Spleen (tissue), 13 donors: ENCODE measurements at places on chromosomes 5 and 9. TPM values are rescaled to one million over a fixed set of nuclear protein-coding genes. Genes with fewer than 3 reads are reported as not detected.
A peak's percentile ranks its signal among the peaks of the same experiment; 100 is the strongest.

DNA sequence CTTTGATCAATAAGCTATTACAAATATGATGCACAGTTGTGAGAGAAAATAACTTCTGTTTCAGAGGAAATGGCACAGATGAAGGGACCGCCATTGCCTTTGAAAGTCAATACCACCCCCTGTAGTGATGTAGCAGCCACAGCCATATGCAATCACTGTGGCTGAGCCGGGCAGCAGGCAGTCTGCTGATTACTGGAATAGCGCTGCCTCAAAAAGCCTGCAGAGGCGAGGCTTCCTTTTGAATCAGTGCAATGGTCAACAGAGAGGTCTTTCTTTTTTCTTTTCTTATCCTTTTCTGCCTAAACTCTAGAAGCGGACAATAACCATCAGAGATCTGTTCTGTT is 265.1 kb upstream of the TAS2R1 start:
- H3K4me1 ChIP-seq: no peaks in the 10 kb centered on the region
- H3K27ac ChIP-seq: no peak overlapping the region
- no peak for DNase-seq

The ZNF483 gene
- total RNA-seq: 13.3 TPM

DNA sequence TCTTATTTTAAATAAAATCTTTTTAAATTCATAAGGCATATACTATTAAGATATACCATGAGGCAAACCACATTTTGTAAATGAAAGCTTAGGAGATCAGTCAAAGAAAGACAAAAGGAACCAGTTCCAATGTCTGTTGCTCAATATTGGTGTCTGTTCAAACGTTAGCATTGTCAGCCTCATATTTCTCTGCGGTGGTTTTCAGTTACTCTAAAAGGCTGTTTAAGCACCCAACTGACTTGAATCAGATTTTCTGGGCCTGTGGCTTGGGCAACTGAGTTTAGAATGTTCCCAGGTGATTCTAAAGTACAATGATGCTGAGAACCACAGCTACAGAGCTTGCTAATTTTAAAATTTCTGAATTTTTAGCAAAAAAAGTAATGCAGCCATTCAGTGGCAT is 166.3 kb upstream of the KIF2A start:
- no peaks in the 10 kb centered on the region for H3K4me1 ChIP-seq
- H3K27me3 ChIP-seq: peaks cover 3% of the 10 kb centered on the region
- no peak overlapping the region for H3K4me3 ChIP-seq
- H3K27ac ChIP-seq: no peak overlapping the region

DNA sequence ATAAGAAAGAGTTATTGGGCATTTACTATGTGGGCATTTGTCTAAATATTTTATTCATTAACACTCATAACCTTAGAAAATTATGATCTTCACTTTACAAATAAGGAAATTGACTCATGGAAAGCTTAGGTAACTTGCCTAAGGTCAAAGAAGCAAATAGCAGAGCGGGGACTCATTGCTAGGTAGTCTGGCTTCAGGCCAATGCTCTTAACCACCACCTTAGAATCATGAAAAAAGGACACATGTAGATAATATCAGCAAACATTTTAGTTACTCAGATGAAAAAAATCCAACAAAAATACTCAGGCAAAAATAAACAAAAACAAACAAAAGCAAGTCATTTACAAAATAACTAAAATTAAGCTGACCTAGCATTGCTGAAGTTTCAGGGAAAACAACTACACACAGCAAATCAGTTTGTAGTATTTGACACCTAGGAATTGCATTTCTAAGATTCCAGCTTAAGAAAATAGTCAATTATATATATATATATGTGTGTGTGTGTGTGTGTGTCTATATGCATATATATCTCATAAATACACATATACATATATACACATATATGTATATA is 166.0 kb downstream of the HMHB1 start:
- H3K27me3 ChIP-seq: no peaks in the 10 kb centered on the region
- H3K27ac ChIP-seq: no peak overlapping the region
- no peaks in the 10 kb centered on the region for H3K4me1 ChIP-seq
- H3K36me3 ChIP-seq: no peaks in the 10 kb centered on the region
- no peak for DNase-seq

The MZB1 gene
- 273 TPM for total RNA-seq

The CDC20B gene
- total RNA-seq: not detected

- no peaks in the 10 kb centered on the region for H3K4me1 ChIP-seq
- no peak overlapping the region for H3K27ac ChIP-seq
- no peak for DNase-seq
- H3K27me3 ChIP-seq: no peaks in the 10 kb centered on the region
- H3K36me3 ChIP-seq: no peaks in the 10 kb centered on the region
- no peak overlapping the region for H3K4me3 ChIP-seq
Observed at GRCh38 chr5:115343855-115344254, 47.4 kb upstream of the CCDC112 start.

- H3K4me1 ChIP-seq: peaks cover 16% of the 10 kb centered on the region
- H3K4me3 ChIP-seq: no peak overlapping the region
- no peaks in the 10 kb centered on the region for H3K27me3 ChIP-seq
- DNase-seq: no peak
- H3K36me3 ChIP-seq: no peaks in the 10 kb centered on the region
Observed at GRCh38 chr5:125411744-125412560, 665.5 kb upstream of the ZNF608 start.

- H3K36me3 ChIP-seq: peaks cover 9% of the 10 kb centered on the region
- peak overlapping the region; percentile 70 for H3K27ac ChIP-seq
- no peaks in the 10 kb centered on the region for H3K27me3 ChIP-seq
- H3K4me1 ChIP-seq: peaks cover 43% of the 10 kb centered on the region
- no peak for DNase-seq
- no peak overlapping the region for H3K4me3 ChIP-seq
Observed at GRCh38 chr9:3478549-3478953, 47.2 kb downstream of the RFX3 start.

The SPATA31A3 gene
- not detected for total RNA-seq

DNA sequence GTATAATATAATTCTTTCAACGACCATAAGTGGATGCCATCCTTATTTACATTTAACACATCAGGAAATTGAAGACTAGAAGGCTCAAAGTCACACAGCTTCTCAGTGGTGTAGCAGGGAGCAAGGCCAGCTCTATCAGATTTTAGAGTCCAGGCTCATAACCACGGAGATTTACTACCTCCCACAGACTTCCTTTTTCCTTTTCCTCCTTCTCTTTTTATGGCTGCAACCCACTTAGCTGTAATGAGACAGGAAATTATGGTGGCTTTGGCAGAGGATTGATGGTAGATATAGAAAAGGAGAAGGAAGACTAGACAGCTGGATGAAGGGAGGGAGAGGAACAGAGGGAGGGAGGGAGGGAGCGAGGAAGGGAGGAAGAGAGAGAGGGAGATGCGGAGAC is 47.4 kb downstream of the SPEF2 start:
- H3K4me3 ChIP-seq: no peak overlapping the region
- no peaks in the 10 kb centered on the region for H3K36me3 ChIP-seq
- H3K4me1 ChIP-seq: no peaks in the 10 kb centered on the region
- DNase-seq: no peak
- H3K27ac ChIP-seq: no peak overlapping the region
- no peaks in the 10 kb centered on the region for H3K27me3 ChIP-seq

GRCh38 chr5:32443145-32443540 is 1.4 kb downstream of the ZFR start:
- peak overlapping the region; percentile 79 for H3K4me3 ChIP-seq
- no peaks in the 10 kb centered on the region for H3K27me3 ChIP-seq
- no peak for DNase-seq
- no peaks in the 10 kb centered on the region for H3K36me3 ChIP-seq

The SCAMP1 gene
- 23.6 TPM for total RNA-seq

GRCh38 chr9:105673850-105674387 is 11.7 kb downstream of the TAL2 start:
- H3K36me3 ChIP-seq: no peaks in the 10 kb centered on the region
- DNase-seq: no peak
- no peaks in the 10 kb centered on the region for H3K27me3 ChIP-seq
- no peak overlapping the region for H3K4me3 ChIP-seq
- H3K4me1 ChIP-seq: no peaks in the 10 kb centered on the region

The KLHL3 gene
- total RNA-seq: 11.8 TPM

The ADAMTS19 gene
- not detected for total RNA-seq

- no peaks in the 10 kb centered on the region for H3K36me3 ChIP-seq
- no peaks in the 10 kb centered on the region for H3K27me3 ChIP-seq
- H3K27ac ChIP-seq: no peak overlapping the region
Observed at GRCh38 chr9:90285946-90286345, 356.7 kb downstream of the DIRAS2 start.

The AUH gene
- 20.5 TPM for total RNA-seq

DNA sequence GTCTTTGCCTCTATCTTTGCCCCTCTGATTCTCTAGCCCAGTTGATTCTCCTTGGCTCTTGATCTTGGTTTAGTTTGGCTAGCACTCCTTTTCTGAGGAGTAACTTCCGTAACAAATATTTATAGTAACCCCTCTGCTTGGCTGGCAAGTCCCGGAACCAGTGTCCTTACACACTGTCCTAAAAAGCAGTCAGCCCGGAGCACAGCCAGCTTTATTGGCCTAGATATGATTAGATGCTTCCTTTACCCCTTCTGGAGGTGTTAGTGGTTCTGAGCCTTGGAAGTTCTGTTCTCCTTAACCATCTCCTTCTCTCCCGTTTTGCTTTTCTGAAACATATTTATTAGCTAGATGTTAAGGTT is 17.0 kb upstream of the MSMP start:
- peaks cover 34% of the 10 kb centered on the region for H3K4me1 ChIP-seq
- no peak overlapping the region for H3K4me3 ChIP-seq
- no peak overlapping the region for H3K27ac ChIP-seq
- H3K27me3 ChIP-seq: no peaks in the 10 kb centered on the region
- no peak for DNase-seq

The TNFSF15 gene
- 0.68 TPM for total RNA-seq

DNA sequence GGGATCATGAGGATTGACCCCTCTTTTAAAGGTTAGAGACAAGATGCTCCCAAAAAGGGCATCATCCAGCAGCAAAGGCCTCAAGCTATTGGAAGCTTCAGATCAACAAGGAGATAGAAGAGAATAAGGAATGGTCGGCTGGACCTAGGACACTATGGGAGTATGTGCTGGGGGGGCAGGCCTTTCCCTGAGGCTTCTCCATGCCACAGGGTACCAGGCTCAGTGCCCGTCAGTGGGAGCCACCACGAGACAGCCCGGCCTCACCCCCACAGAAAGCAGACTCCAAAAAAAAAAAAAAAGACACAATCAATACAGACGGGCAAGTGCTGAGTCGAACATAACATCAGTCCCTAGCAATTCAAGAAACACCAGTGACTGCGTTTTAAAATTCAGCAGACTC is 117.4 kb downstream of the KLHL3 start:
- H3K4me3 ChIP-seq: no peak overlapping the region
- H3K4me1 ChIP-seq: no peaks in the 10 kb centered on the region
- no peaks in the 10 kb centered on the region for H3K36me3 ChIP-seq
- no peaks in the 10 kb centered on the region for H3K27me3 ChIP-seq

GRCh38 chr5:132259069-132259851 is 1.8 kb downstream of the PDLIM4 start:
- H3K4me1 ChIP-seq: peaks cover 3% of the 10 kb centered on the region
- H3K4me3 ChIP-seq: no peak overlapping the region
- DNase-seq: peak; percentile 73
- H3K27me3 ChIP-seq: peaks cover 19% of the 10 kb centered on the region

The ABL1 gene
- total RNA-seq: 43.6 TPM

DNA sequence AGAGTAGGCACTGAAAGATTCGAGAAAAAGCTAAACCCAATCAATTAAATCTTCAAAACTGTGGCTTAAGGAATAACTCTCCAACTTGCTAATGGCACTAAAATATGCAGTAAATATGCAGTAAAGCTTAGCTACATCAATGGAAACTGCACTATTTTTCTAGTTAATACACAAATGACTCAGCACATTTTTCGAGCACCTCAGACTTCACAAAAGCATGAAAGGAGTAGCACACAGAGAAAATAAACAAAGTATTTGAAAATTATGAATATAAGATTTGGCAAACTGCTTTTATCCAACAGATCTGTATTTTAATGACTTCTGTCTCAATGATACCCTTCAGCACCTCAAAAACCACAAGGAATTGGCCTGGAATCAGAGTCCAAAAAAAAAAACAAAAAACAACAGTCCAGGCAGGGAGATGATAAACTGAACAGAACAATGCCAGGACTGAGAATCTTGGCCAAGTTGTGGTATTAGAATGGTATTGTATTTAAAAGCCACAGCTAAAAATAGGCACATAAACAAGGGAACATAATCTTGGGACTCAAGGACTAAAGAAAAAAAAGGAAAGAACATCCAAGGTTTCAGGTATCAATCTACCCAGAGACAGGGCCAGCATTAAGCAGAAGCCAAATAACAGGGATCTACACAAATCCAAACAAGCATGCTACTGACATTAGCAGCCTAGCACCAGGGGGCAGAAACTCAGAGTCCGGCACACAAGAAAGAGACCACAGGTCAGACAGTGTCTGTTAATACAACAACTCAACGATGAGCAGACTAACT is 21.4 kb downstream of the TMEM245 start:
- H3K36me3 ChIP-seq: peaks cover 1% of the 10 kb centered on the region
- DNase-seq: no peak
- H3K4me3 ChIP-seq: no peak overlapping the region

DNA sequence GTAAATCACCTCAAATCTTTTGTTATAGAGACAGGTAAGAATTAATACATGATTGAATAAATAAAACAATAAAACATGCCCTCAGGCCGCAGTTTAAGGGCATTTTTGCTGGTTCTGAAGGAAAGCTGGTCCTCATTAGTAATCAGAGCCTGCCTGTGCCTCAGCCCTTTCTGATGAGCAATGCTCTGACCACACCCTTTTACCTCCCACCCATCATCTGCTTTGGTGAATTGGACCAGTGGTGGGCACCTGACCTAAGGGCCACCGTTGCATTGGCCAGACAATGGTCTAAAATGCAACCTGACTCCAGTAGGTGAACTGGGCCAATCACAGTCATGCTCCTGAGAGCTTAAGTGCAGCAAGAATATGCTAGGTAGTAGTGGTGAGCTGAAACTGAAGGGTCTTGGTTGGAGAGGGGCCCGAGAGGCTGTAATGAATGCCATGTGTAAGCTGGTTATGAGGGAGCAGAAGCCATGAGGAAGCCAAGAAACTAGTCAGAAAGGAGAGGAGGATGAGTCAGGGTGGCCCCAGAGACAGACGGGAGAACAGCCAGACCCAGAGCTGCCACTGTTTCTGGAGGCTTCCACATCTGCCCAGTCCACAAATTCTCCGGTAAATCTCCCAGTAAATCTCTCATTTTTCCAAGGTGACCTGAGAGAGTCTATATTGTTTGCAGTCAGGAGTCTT is 45.5 kb upstream of the ZSWIM6 start:
- no peak for DNase-seq
- no peaks in the 10 kb centered on the region for H3K36me3 ChIP-seq
- H3K4me3 ChIP-seq: no peak overlapping the region
- no peaks in the 10 kb centered on the region for H3K27me3 ChIP-seq

- H3K4me1 ChIP-seq: peaks cover 99% of the 10 kb centered on the region
- peak overlapping the region; percentile 11 for H3K27ac ChIP-seq
- no peaks in the 10 kb centered on the region for H3K27me3 ChIP-seq
- no peak for DNase-seq
- no peak overlapping the region for H3K4me3 ChIP-seq
Observed at GRCh38 chr5:173004447-173004846, 20.9 kb downstream of the ATP6V0E1 start.

DNA sequence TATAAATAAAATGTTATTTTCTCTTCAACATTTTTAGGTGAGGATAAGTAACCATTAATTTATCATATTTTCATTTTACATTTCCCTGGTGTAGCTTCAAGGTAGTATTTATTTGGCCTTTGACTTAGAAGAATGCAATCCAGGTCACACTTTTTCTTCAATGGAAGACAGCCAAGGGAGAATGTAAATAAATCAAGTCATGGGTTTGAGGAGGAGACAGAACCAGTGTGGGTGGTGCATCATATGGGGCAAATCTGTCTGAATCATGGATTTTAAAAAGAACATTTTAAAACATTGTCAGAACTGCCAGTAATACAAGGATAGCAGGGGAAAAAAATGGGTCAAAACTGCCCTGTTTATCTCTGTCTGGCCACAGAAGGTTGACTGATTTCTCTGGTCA is 229.5 kb downstream of the FAM114A2 start:
- no peak overlapping the region for H3K4me3 ChIP-seq
- no peak for DNase-seq
- no peaks in the 10 kb centered on the region for H3K36me3 ChIP-seq
